ELF-1 (cell line): ENCODE measurements at places on chromosomes 13 and 19.

DNA sequence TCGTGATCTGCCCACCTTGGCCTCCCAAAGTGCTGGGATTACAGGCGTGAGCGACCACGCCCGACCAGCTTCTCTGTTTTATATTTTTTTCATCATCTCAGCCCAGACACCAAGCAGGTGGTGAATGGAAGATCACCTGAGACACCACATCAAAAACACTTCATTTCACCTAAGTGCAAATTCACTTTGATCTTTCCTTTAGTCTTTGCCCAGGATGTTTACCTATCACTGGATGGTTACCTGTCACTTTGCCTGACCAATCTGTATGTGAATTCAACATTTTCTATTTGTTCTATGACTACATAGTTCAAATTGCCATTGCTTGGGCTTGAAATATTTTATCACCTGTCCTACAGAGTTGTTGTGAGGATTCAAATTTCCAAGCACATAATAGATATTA, 65.7 kb downstream of the PAN3 start:
- no peak for DNase-seq

GRCh38 chr13:22128441-22129408, 457.9 kb downstream of the FGF9 start:
- DNase-seq: no peak

- no peak for DNase-seq
Measured at GRCh38 chr13:40819797-40820315, 30.4 kb downstream of the SLC25A15 start.

DNA sequence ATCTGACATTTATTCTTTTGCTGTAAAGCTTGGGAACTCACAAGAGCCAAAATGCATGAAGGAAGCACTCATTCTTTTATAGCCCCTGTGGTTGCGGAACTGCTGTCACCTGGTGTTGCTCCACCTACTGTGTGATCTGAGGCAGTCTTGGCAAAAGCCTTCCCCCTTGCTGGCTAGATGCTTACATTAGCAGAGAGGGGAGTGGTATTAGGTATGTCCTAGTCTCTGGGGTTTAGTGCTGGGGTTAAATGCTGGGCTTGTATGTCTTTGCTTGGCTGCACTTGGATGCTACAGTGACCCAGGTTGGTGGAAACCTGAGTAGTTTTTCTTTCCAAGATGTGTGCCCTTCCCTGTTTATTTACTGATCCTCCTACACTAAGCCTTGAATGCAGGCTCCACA, 99.3 kb downstream of the WDFY2 start:
- no peak for DNase-seq

GRCh38 chr13:20843166-20843565, 59.4 kb downstream of the XPO4 start:
- DNase-seq: no peak

DNA sequence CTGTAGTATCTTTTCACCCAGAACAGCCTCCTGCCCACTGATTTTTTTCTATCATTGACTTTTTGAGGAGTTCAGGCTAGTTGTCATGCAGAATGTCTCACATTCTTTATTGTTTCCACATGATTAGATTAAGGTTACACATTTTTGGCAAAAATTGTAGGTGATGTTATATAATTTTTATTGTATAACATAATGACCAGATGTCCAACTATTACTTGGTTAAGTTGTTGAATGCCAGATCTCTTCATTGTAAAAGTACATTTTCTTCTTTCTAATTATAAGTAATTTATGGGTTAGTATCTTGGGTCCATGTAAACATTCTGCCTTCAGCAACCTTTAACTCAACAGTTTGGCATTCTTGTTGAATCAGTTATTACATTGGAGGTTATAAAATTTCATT, 138.4 kb downstream of the POSTN start:
- no peak for DNase-seq

DNA sequence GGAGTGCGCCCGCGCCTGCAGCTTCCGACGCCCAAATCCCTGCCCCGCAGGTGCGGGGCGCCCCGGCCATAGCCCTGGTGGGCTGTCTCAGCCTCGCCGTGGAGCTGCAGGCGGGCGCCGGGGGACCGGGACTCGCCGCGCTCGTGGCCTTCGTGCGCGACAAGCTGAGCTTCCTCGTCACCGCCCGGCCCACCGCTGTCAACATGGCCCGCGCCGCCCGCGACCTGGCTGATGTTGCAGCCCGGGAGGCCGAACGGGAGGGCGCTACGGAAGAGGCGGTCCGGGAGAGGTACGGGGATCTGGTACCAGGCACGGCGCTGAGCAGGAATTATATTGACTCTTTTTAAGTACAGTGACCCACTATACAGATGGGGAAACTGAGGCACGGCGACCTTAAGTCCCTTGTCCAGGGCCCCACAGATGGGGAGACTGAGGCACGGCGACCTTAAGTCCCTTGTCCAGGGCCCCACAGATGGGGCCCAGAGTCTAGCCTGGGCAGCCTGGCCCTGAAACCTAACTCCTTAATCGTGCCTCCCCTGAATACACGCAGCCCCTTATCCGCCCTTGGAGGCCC, 586 bp downstream of the MRI1 start:
- peak; percentile 20 for DNase-seq

DNA sequence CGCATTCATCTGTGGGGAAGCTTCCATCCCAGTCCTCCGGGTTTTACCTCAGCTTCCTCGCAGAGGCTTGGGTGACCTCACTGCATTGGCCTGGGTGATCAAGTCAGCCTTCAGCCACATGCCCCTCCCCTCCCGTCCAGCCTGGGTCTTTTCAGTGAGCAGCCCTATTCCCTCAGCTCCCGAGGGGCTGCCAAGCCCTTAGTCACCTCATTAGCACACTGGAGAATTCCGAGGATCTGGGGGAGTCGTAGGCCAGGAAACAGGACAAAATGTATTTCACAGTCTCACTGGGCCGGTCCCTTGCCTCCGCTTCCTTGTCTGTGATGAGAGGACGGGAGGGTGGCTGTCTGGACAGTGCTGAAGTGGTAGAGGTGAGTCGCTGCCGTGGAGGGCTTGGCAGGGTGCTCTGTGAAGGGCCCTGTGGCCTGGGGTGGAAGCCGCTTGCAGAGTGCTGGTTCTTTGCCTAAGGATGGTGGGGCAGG, 19.9 kb downstream of the KDM4B start:
- DNase-seq: peak; percentile 78

- no peak for DNase-seq
Measured at GRCh38 chr13:43306372-43306771, 283.0 kb downstream of the DNAJC15 start.

DNA sequence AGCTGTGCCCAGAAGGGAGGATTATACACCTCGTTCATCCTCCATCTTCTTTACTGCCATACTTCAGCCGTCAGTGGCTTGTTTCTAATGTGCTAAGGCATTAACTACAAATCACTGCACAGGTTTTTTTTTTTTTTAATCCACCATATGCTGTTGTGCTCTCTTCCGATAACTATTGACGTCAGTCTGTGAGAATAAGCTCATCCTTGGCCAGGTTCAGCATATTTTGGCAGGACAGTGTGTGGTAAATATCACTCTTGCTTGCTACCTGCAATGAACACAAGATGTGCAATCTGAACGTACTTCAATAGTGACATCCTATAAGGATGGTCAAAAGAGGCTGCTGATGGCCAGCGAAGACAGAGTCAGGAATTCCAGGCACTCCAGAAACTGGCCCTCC, 2030.7 kb upstream of the PCDH20 start:
- DNase-seq: no peak

DNA sequence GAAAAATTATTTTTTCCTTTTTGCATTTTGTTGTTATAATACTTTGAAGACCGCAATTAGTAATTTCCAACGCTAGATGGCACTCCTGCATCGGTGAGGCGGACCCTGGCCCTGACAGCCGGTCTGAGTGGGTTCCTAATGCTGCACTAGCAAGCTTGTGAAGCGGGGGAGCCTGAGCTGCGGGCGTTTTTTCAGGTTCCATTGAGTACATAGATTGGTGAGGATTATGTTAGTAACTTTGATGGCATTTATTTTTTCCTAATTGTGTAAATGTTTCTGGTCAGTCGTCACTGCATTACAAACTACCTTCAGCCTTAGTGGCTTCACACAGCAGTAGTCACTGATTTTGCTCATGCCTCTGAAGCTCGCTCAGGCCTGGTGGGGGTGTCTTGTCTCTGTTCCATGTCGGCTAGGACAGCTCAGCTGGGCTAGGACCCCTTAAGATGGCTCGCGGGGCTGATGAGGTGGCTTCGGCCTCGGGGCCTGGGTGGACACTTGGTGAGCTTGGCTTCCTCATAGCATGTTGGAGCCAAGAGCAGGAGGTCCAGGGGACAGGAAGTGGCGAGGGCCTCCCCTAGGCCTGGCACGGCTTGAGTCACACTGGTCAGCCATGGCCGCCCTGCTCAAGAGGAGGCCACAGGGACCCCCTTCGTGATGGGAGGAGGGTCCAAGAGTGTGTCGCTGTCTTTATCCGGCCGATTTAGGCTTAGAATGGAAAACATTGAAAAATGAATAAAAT, 25.0 kb downstream of the ERCC5 start:
- DNase-seq: peak; percentile 68

- DNase-seq: no peak
Measured at GRCh38 chr19:54188215-54188871, 1.0 kb downstream of the MBOAT7 start.

GRCh38 chr19:45439569-45440258, 16.0 kb upstream of the ERCC1 start:
- DNase-seq: peak; percentile 81

DNA sequence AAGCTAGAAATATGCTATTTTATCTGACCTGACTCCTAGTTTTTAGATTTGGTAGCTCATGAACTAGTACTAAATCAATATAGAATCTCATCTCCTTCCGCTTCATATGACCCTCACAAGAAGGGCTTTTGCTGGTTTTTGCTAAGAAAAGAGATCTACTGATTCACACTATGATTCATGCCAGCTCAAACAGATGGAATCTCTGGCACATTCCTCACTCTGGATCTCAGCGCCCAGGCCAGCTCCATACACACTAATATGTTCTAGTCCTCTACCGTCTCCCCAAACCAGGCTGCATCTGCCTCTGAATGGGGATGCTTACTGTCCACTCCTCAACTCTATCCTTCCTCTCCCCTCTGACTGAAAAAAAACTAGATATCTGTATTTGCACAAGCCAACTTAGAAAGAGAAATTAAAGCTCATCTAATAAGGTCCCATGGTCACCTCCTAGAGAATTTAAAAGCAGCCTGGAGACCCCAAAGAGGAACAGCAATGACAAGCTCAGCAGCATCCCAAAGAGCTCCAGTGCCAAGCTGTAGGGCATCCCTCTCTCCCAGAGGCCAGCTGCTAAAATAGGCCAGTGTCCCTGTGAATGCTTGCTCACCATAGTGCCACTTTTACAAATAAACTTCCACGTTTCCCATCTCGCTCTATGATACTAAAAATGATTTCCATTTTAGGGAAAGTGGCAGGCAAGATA, 74.9 kb downstream of the LHFPL6 start:
- peak; percentile 21 for DNase-seq

- no peak for DNase-seq
Measured at GRCh38 chr13:113906571-113906970, 42.7 kb upstream of the GAS6 start.

DNA sequence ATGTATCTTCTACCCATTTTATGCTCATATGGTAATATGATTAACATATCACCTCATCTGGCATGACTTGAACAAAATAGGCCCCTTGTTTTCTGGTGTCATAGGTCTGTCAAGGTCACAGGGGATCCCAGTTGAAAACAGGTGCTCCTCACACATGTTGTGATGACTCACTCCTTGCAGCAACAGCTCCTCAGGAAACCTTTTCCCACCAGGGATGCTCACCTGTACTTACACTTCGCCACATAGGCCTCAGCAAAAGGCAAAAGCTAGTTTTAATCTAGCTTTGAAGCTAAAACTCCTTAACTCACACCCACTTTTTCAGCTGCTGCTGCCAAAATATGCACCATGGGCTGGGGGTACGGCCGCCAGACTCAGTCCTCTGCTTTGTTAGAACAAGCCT, 110.0 kb upstream of the SOX21 start:
- DNase-seq: no peak

DNA sequence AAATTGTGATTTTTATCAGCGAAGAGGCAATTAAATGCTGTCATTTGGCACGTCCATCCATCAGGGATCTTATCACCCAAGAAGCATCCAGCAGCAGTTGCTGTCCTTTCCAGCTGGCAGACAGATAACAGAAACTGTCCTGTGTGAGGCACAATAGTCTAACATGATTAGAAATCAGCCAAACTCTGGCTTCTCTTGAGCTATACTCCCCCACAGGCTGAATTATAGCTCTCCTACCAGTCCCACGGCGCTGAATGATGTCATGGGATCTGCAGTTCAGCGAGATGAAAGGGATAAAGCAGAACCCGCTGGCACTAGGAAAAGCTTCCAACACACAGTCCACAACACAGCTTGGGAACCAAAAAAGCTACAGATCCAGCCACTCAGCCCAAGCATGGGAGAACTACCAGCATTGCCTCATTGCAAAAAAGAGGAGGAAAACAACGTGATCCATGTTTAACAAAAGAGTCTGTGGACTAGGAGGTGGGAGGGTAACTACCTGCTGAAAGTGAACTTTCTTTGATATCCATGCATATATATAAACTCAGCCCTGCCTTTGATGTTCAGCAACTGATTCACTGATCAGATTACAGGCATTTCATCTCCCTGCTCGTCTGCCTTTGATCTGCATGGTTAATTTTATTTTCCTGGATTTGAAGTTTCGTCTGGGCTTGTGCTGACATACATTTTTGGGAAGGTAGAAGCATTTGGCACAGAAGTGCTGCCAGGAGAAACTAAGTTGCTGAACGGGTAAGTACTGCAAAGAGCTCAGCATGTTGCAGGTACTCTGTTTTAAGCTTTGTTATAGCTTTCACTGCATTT, at the start of gene TNFRSF19:
Gene TNFRSF19, plus strand, starts transcription at position 314 of the 822 bp plus-strand sequence. CDS start 19,772 bp downstream, outside the sequence.
- peak; percentile 90 for DNase-seq

- no peak for DNase-seq
Measured at GRCh38 chr13:39684531-39685137, 29.2 kb downstream of the COG6 start.

DNA sequence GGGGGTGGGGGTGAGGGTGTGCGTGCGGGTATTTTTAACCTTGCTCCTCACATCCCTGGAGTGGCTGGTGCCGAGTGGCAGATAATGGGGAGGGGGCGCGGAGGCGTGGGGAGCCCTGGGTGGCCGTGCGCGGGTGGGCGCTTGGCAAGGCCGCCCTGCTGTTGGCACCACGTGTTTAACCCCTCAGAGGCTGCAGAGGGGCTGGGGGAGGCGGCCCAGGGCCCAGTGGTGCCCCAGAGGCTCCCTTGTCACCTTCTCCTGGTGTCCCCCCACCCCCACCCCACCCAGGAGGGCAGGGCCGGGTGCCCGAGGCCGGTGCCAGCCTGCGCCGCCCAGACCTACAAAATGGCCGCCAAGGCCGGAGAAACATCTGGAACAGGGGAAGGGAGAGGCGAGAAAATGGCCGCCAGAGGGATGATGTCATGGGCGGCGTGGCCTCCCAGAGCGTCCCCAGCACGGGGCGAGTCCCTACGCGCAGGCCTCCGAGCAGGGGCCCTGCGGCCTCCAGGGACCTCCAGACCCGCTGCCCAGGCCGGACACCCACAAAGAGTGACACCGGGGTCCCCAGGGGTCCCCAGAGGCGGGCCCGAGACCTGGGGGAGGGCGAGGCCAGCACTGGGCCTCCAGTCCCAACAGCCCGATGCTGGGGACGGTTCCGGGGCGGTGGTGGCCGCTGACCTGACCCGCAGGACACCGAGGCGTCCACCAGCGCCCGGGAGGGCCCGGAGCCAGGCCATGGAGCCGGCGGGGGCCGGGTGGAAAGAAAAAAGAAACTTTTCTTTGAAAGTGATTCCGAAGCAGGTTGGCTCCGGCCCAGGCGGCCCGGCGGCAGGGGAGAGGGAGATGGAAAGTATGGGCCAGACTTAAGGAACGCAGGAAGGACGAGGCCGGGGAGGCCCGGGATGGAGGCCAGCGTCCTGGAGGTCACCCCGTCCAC, 38.2 kb downstream of the NFIC start:
- DNase-seq: no peak
